Stimulated activated CD4-positive, alpha-beta T cell treated with anti-CD3 and anti-CD28 coated beads, Interleukin-1b, Interleukin-23, amount 100 ng/mL, for 24 hours (primary cell): ENCODE measurements at places on chromosomes 12 and 14.
A peak's percentile ranks its signal among the peaks of the same experiment; 100 is the strongest.

DNA sequence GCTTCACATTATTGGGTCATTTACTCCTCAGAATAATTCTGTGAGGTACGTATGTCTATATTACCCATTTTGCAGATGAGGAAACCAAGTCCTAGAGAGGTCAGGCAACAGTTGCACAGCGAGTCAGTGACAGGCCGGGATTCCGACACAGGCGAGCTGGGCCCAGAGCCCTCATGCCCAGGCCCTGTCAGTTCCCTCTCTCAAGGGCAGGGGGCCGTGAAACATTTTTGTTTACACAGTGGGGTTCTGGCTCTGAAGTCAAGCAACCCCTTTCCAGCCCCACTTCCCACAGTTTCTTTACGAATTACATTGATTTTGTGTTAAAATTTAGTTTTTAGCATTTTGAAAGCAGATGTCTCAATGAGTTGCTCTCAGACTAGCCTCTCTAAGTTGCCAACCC lies 46.7 kb downstream of the ESRRB start:
- no peak for DNase-seq

DNA sequence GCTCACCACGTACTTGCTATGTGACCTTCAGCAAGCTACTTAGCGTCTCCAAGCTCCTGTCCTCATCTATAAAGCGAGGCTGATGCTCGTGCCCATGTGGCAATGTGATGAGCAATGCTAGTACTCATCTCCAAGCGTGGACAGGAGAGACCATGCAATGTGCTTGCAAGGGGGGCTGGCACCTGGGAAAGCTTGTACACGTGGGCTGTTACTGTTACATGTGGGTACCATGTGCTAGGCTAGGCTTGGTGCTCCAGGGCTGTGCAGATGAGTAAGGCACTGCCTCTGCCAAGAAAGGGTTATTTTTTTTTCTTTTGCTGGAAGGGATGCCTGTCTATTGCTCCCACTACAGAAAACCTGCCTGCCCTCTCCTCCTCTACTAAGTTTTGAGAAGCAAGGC lies 46.6 kb downstream of the TSPAN11 start:
- no peak for DNase-seq

DNA sequence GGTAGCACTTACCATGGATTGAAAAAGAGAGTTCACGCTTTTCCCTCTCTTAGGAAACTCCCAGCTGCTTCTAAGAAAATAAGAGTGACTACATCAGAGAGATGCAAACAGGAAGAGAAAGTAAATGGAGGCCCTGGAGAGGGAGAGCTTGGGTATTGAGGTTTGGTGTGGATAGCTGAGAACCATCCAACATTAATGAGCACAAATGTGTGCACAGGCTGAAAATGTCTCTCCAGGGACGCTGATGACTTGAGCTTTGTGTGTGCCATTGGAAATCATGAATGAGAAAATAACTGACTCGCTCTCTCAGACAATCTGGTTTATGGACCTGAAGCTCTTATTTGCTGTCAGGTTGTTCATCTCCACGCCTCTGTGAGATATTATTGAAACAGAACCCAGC lies 318.8 kb downstream of the NRXN3 start:
- DNase-seq = no peak

DNA sequence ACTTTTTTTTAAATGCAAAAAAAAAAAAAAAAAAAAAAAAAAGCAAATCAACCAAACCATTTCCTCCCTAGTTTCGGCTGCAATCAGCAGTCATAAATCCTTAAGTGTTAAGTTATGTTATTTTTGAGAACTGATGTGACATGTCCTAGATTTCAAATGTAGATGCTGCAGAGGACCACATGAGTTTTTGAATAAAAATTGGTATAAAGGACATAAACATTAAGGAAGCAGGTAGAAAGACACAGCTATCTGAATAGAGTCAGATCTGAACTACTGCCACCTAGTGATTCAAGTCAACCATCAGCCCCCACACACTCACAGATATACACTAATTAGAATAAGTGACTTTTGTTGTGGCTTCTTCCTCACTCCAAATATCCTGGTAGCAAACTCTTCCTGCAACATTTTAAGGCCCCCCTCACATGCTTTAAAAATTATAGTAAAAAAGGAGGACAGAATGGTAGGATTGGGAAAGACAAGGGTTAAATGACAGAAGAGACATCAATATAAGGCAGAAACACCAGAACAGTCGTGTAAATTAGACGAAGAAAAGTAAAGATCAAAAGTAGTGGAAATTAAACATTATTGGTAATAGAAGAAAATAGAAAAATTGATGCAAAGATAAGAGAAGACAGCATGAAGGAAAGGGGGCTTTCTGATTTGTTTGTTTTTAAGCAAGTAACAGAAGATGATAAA lies 394.5 kb upstream of the ATP2B1 start:
- no peak for DNase-seq

- DNase-seq = no peak
Observed at GRCh38 chr12:14961466-14962152, at the start of gene ARHGDIB. ARHGDIB (minus strand) TSS chr12:14961601; CDS start chr12:14950712, 10,889 bp downstream.

DNA sequence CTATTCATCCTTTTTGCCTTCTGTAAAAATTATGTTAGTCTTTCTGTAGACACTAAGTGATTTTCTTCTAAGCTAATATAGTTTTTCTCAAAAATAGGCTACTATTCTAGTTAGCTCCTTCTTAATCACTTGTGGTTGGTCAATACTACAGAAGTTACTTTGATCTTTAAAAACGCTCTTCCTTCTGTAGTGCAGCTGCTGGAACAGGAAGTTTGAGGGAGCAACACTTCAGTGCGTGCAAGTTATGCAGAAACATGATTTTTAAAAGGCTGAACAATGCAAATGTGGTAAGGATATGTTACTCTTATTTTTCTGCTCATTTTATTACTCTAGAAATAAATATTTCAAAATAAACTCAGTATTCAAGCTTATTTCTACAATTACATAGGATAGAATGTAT lies 11.1 kb upstream of the RERGL start:
- no peak for DNase-seq

DNA sequence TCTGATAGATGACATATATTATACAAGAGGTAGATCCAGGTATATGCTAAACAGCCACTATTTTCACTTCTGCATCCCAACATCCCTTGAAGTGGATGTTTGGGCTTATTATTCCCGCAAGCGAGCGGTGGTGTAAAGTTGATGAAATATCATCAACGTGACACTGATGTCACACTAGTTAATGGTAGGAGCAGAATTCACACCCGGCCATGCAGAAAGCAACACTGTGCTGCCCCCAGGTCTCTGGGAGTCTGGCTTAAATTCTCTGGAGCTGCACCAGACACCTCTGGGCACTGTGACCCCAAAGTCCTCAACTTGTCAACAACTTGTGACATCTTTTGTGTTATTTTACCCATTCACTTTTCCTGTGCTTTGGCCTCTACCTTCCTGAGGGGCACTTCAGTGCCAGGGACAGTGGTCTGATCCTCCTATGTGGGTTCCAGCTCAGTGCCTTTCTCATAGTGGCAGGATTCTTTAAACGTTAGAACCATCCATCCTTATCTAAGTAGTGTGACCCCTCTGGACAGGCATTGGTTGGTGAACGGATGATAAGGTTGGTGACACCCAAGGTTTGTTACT lies 952 bp downstream of the DRAM1 start:
- no peak for DNase-seq

- DNase-seq = no peak
Observed at GRCh38 chr12:124276337-124276736, 18.6 kb upstream of the RFLNA start.

- DNase-seq = no peak
Observed at GRCh38 chr14:77144412-77145115, 3.0 kb upstream of the ZDHHC22 start.

GRCh38 chr12:110917961-110918360 lies 2.4 kb downstream of the MYL2 start:
- DNase-seq = no peak

DNA sequence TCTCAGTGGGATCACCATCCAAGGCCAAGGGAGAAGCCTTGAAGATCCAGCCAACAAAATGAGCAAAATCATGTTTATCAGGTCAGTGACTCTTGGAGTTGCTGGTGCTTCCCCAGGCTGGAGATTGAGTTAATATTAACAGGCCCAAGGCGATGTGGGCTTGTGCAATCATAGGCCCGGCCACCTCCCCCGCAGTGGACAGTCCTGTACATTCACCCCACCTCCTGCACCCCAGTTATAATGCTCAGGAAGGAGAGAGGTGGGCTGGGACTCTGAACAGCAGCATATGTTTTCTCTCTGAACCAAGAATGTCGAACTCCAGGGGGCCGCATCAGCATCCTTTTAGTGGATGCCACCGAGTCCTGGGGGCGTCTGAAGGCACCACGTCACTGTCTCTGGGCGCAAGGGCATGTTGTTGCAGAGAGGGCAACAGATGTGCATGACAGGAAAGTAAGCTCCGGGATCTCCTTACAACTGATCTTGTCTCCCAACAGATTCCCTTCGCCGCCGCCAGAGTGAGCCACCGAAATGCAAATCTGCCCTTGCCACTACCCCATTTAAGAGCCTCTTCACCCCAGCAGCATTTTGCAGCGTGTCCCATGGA lies 32.2 kb upstream of the SERPINA6 start:
- no peak for DNase-seq

GRCh38 chr12:89363084-89363483 lies 10.8 kb upstream of the DUSP6 start:
- no peak for DNase-seq

GRCh38 chr14:39376667-39377403 lies 55.4 kb downstream of the FBXO33 start:
- no peak for DNase-seq

DNA sequence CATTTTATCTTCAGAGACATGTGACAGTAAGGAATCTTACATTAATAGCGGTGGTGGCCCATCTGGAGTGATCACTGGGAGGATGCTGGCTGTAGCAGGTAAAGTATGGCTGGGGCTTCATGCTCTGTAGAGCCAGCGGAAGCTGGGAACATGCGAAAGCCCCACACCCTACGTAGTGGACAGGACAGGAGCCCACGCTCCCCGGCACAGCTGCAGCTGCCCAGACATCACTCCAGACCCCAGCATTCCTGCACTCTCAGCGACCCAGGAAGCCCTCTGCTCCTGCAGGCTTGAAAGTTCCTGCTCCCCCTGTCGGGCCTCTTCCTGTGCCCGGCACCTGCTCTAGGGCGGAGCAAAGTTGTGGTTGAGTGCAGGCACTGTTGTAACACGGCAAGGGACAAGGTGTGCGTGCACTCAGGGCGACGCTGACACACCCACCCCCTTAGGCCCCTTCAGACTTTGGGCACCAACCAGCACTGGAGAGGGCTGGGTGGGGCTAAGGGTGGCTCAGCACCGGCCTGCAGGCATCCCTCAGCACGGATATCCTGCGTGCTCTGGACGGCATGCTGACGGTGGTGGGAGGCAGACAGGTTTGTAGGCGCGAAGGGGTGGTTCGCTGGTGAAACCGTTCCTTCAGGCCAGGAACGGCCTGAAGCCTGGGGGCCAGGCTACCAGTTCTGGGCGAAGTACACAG lies 568.3 kb downstream of the FSCB start:
- no peak for DNase-seq

DNA sequence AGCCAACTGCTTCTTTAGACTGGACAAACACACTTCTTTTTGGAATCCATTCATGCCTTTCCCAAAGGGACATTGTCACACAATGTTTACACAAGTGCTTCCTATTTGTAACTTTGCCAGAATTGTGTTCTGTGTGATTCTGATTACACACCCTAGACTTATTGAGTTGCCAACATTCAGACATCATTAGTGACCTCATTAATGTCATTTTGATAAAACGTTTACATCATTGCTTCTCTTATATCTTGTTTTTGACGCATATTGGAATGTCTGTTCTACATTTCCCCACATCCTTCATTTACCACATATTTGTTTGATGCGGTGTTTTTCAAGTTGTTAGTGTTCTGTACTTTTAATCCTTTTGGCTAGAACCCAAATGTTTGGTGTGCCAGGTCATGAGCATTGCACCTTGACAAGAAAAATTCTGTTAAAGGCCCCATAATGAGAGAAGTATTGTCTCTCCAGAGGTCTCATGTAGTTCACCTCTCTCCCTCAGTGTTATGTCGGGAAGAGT lies 305.5 kb downstream of the AEBP2 start:
- no peak for DNase-seq

- DNase-seq = no peak
Observed at GRCh38 chr14:96146131-96146771, 58.4 kb upstream of the BDKRB2 start.

DNA sequence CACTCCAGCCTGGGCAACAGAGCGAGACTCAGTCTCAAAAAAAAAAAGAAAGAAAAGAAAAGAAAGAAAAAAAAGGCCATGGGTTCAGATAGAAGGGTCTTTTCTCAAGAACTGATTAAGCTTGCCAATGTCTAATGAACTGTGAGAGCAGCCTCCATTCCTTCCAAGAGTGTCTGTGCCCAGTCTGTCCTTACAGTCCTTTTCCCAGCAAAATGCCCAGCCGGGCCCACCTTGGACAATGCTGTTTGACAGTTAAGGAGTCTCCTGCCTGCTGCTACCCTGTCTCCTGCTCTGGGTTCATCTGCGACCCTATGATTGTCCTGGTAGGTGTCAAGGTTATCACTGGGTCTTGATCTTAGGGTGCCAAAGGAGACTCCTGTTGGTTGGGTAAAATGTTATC lies 21.4 kb downstream of the SYNE3 start:
- no peak for DNase-seq

DNA sequence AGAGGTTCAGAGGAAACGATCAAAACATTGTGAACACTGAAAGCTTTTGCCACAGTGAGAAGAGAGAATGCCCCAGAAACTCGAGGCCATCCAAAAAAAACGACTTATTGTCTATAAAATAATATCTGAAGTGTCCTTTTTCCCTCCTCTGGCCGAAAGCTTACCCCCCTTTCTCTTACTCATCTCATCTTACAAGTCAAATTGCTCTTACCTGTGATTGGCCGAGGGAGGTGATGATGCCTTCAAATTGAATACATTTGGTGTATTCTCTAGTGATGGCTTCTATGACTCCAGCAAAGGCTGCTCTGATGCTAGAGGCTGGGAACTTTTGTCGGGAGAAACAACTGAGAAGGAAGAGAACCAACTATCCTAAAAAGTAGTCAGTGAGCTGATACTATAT lies 90.7 kb downstream of the PTCSC3 start:
- no peak for DNase-seq

DNA sequence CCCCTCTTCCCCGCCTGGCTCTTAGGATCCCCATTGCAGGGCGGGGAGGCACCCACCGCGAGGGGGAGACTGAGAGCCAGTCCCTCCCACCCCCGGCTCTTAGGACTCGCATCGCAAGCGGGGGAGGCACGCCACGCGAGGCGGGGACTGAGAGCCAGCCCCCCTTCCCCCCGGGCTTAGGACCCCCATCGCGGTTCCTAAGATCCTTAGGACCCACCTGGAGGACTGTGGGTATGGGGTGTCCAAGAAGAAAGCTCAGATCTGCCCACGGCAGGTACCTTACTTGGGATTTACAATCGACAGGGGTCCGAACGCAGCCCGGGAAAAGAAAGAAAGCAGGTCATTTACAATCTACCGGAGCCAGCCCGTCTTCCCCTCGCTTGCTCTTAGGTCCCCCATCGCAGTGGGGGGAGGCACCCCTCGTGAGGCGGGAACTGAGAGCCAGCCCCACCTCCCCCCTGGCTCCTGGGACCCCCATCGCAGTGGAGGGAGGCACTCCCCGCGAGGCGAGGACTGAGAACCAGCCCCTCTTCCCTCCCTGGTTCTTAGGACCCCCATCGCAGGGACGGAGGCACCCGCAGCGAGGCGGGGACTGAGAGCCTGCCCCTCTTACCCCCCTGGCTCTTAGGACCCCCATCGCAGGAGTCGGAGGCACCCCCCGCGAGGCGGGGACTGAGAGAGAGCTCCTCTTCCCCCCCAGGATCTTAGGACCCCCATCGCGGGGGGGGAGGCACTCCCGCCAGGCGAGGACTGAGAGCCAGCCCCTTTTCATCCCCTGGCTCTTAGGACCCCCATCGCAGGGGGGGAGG lies 43.7 kb downstream of the DDX11 start:
- peak; percentile 42 for DNase-seq

- no peak for DNase-seq
Observed at GRCh38 chr12:1471224-1471623, 123.2 kb downstream of the FBXL14 start.

GRCh38 chr12:104386461-104386860 lies 70.3 kb upstream of the CHST11 start:
- DNase-seq = no peak
